Putamen (tissue), 1 donor: ENCODE measurements at places on chromosomes 4 and X.
A peak's percentile ranks its signal among the peaks of the same experiment; 100 is the strongest.

GRCh38 chrX:54248309-54248708 lies 65.3 kb upstream of the FAM120C start:
- no peak for DNase-seq

GRCh38 chr4:150217808-150218207 lies 139.6 kb downstream of the DCLK2 start:
- no peak for DNase-seq

DNA sequence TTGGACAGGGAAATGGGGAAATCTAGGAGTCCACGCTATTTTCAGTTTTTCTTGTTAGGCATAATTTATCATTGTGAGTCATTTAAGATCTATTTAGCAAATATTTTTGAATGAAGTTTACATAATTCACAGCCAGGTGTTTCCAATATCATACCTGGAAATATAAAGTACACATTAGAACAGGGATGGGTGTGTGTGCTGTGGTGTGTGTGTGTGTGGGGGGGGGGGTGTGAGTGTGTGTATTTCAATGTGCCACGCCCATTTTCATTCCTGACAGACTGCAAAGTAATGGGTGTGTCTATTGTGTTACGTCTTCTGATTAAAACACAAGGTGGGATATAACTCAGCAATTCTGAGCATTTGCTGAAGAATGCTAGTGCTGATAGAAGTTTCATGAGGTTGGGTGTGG lies 33.2 kb downstream of the ARHGAP10 start:
- no peak for DNase-seq

GRCh38 chr4:183971929-183972490 lies 66.9 kb downstream of the STOX2 start:
- peak; percentile 45 for DNase-seq
